ENCODE measurements at places on chromosomes 5 and 9.
A peak's percentile ranks its signal among the peaks of the same experiment; 100 is the strongest.

GRCh38 chr5:172117977-172118701, 69.9 kb downstream of the STK10 start:
- DNase-seq: no peak

DNA sequence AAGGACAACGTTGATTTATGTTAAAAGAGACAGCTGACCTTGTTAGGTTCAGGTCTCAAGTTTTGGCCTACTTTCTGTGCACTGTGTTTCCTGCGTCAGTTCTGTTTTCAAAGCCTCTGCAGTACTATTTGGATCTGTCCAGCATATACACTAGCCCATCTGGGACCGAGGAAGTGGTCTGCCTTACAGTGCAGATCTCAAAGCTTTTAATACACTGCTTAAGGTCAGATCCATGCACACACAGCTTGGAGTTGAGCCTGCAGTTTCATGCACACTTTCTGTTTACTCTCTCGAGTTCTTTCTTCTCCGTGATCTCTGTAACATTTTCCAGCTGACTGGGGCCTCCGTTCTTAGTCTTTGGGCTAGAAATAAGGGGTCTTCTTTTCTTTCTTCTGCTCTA, 24.1 kb downstream of the CARTPT start:
- no peak for DNase-seq

DNA sequence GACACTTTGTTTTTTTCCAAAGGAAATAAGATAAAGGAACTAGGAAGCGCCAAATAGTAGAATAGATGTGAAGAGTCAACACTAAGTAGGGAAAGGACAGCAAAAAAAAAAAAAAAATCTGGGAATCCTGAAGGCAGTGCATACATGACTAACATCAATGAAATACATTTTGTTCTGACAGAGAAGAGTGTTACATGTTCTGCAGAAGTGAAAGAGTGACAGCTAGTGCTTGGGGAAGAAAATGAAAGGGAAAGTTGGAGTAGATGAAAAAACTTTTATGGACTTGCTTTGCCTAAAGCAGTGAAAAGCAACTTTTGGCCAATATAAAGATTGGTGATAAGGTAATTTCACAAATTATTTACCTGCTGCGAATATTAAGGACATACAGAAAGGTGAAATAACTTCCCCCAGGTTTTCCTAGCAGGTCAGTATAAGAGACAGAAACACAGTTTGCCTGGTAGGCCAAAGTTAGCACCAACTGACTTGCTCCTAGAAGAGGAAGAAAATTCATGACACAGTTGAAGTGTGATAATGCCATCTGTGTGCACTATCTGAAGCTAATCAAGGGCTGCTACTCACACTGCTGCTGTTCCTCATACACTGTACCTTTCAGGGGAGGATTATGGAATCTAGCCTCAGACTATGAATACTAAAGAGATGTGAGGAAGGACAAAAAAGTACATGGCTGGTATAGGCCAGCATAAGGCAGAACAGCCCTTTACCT, 38.6 kb downstream of the RANBP6 start:
- DNase-seq: no peak

DNA sequence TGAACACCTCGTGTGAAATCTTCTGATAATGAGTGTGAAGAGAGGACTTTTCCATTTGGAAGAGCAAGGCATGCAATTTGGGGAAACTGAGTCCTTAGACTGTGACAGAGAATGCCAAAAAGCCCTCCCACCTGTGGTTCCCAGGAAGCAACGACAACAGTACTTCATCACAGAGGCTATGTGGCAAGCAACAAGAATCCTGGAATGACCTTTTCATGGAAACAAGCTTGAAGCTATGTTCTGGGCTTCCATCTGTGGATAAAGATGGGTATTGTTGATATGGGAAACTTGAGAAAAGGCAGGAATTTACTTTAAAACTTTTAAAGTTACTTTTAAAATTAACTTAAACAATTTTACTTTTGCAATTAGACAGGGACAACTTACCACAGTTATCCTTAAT, 131.2 kb upstream of the ANKH start:
- DNase-seq: no peak

GRCh38 chr5:100175346-100175745, 359.8 kb upstream of the FAM174A start:
- DNase-seq: no peak

GRCh38 chr9:10235376-10235775, 377.4 kb downstream of the PTPRD start:
- no peak for DNase-seq

DNA sequence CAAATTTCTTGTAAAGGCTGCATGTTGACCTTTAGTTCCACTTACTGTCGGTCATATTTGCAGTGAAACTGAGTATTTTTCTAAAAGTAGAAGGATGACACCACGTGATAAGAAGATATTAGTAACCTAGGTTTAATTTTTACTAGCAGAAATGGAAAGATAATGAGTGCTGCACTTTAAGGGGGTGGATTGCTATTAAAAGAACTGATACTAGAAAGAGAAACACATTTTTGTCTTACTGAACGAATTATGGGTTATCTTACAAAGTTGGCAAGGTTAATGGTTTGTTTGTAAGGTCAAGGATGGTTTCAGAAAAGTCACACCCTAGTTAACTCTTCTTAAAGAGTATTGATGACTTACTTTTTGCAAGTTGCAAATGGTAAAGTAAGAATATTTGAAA, 2.4 kb downstream of the MACIR start:
- no peak for DNase-seq

- no peak for DNase-seq
Measured at GRCh38 chr5:17882760-17883488, 248.7 kb downstream of the TAF11L14 start.

DNA sequence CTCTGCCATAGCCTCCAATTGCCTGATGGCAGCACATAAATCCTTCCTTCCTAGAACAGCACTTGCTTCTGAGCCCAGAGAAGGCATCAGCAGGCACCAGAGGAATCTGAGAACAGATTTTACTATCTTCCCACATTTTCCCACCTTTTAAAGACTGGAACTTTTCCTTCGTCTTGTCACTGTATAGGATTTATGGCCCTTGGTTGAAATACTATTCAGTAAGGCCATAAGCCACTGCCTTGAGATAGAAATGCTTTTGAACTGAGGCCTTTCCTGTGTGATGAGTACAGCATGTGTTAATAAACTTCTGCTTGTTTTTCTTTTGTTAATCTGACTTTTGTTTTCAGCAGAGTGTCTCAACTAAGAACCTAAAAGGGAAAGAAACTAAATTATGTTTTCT, 84.3 kb downstream of the MRPS27 start:
- no peak for DNase-seq

DNA sequence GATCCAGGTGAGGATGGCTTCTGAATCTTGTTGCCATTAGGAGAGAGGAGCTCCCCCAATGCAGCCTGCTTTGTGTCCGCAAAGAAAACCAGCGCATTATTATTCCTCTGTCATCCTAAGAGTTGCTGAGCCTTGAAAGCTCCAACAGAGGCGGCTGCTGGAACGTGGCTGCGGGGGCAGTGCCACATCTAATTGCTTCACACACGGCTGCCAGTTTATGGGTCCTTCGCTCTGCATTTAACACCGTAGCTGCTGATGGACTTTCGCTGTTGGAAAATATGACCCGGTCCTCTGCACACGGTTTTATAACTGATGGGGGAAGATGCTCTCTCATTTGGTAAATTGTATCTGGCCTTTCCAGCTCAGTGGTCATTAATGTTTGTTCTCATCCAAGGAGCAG, 38.0 kb downstream of the ZNF622 start:
- DNase-seq: no peak

GRCh38 chr9:136022731-136023409, 61.7 kb upstream of the UBAC1 start:
- DNase-seq: no peak

GRCh38 chr9:113368348-113368981, 8.3 kb downstream of the HDHD3 start:
- no peak for DNase-seq

DNA sequence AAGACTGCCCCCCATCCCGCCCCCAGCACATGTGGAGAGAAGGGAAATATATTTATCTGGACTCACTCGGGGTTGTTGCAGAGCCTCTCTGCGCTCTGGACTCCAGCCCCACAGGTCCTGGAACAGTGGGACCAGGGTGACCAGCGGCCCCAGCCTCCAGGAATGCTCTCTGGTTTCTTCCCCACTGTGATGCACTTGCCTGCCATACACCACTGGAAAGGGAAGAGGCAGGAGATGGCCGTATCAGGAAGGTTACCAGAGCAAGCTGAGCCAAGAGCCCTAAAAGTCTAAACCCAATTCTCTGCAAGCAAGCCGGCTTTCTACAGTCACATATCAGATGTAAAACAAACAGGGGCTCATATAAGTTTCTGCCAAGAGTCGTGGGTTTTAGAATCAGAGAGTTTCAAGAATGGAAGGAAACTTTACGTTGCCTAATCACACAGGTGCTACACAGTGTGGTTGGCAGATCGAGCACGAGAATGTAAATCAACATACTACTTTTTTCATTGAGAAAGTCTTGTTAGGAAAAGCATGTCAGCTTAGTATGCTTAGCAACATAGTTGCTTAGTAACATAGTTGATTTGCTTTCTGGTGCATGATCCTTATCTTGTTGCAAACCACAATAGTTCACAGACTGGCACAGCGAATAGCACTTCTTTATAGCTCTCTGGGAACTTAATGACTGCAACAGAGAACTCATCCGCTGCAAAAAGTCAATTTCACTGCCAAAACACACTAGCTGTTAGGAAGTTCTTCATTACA, 201.2 kb downstream of the TARS1 start:
- DNase-seq: no peak

DNA sequence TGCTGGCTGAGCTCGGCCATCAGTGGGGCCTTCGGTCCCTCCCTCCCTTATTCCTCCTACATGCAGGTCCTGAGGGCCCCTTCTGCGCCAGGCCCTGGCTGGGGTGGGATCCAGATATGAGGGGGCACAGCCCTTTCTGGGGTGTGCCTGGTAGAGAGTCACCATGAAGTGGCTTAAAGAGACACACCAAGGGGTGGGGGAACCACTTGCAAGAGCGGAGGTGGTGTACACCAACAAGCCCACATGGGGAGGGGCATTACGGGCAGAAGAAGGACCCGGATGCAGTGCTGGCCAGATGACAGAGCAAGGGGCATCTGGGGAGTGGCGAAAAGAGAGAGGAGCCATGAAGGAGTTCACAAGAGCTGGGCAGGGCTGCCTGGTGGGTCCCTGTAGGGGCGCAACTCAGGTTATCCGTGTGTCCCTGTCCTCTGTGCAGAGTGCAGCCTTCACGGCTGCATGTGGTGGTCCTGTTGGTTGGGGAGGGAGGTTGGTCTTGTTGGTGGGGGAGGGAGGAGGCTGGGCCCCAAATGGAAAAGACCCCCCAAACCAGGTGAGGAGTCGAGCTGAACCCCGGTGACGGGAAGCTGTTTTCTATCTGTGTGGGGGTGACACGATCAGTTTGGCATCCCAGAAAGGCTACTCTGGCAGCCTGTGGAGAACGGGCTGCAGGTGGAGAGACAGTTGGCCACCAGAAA, 158.1 kb downstream of the DAB2IP start:
- no peak for DNase-seq

DNA sequence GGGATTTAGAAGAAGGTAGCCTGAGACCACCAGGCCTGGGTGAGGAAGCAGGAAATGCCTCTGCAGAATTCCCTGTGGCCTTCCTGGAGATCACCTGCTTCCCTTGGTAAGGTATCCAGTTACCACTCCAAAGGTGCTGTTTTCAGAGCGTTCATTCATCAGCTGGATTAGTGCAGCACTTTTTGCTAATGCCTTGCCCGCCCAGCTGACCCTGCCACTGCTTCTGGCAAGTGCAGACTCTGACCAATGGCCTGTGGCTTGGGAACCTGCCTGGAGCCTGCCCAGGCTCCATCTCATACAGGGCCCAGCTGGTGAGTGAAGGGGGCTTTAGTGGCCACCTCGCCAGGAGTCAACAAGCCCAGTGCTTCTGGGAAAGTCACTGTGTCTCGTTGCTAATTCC, 48.6 kb downstream of the FOXI1 start:
- no peak for DNase-seq

GRCh38 chr5:138544181-138545134, 1.4 kb upstream of the ETF1 start:
- DNase-seq: peak; percentile 31

DNA sequence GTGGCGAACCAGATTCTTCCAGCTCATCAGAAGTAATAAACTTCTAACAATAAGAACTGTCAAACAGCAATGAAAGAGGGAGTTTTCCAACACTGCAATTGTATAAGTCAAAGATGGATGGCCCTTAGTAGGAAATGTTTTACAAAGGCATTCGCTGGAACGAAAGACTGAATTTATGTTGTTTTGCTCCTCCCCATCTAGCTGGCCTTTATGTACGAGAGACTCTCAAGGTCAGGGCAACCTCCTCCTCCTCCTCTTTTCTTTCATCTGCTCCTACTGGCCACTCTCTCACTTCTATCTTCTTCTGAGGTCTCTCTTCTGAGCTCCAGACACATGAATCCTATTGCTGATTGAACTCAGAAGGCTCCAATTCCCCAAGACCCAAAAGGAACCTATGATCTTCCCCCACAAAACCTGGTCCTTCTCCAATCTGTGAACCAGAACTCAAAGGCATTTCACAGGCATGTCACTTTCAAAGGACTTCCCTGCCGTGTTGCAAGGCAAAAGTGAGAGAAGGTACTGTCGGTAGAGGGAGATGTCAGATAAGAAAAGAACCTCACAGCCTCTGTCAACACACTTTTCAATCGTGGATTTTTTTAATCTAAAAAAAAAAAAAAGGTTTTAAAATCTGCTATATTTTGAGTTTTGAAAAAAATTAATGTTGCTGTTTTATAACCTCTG, 28.5 kb upstream of the PUM3 start:
- DNase-seq: no peak

DNA sequence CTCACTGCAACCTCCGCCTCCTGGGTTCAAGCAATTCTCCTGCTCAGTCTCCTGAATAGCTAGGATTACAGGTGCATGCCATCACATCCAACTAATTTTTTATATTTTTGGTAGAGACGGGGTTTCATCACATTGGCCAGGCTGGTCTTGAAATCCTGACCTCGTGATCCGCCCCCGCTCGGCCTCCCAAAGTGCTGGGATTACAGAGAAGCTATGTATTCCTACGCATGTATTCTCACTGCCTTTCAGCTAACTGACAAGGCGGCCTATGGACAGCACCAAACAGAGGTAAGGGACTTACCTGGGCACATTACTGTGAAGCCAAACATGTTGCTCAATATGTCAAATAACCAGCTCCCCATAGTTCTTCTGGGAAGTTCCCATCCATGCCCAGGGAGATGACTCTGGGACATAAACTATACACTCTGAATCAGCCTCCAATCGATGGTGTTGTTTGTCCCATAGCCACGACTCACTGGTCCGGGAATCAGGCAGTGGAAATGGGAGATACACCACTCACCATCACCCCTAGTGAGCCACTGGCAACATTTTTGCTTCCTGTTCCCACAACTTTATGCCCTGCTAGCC, 114.6 kb downstream of the SYK start:
- DNase-seq: no peak

DNA sequence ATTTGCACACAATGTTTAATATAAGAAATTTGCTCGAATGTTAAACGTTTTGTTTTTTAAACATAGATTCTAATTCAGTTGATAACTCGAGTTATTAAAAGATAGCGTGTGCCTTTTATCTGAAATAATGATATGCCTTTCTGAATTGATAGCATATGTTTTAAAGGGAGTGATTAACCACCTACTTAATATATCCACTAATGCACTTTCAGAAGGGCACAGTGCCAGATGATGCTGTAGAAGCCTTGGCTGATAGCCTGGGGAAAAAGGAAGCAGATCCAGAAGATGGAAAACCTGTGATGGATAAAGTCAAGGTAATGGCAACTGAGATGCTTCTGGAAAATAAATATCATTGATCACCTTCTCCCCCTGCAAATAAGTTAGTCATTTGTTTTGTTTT, 53.9 kb downstream of the ERAP1 start:
- DNase-seq: no peak

Data from stimulated activated CD4-positive, alpha-beta T cell treated with anti-CD3 and anti-CD28 coated beads, Interleukin-2, amount 100 ng/mL, for 24 hours (primary cell).